Stimulated activated CD8-positive, alpha-beta memory T cell treated with anti-CD3 and anti-CD28 coated beads, Interleukin-4, amount 100 ng/mL, for 1 hour (primary cell): ENCODE measurements at places on chromosomes 3 and 15.

GRCh38 chr3:169596126-169596525 lies 67.4 kb downstream of the MECOM start:
- DNase-seq, result no peak

DNA sequence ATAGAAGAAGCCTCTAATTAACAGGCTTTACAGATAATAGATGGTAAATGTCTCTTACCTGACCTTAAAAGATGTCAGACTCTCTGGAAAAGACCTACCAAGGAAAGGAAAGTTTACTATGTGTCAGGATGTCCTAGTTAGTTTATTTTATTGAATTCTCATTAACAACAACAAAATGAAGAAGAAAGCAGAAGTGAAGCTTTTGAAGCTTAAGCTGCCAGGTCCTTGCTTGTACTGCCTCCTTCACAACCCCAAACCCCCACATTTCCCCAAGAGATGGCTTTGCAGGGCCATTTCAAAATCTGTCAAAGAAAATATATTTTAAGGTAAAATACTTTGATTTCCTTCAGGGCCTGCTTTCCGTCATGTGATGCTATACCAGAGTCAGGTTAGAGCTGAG lies 798.4 kb downstream of the TUSC7 start:
- DNase-seq, result no peak

DNA sequence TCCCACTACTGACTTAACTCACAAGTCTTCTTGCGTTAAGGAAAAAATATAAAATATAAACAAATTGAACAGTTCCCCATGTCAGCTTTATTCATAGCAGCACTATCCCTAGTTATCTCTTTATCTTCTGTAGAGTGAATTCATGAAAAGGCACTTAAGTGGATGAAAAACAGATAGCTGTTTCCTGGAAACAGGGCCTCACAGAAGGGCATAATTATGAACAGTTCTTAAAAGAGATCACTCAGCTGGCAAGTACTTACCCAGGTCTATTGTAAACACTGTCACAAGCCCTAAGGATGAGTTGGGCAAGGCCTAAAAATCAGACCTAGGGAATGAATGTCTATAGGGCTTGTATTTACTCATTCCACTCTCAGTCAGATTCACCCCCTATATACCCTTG lies 10.7 kb downstream of the MB21D2 start:
- DNase-seq, result no peak

- DNase-seq, result no peak
Observed at GRCh38 chr3:75176937-75177336, 487.2 kb upstream of the FRG2C start.

- no peak for DNase-seq
Observed at GRCh38 chr3:167978071-167978470, 117.7 kb downstream of the GOLIM4 start.

DNA sequence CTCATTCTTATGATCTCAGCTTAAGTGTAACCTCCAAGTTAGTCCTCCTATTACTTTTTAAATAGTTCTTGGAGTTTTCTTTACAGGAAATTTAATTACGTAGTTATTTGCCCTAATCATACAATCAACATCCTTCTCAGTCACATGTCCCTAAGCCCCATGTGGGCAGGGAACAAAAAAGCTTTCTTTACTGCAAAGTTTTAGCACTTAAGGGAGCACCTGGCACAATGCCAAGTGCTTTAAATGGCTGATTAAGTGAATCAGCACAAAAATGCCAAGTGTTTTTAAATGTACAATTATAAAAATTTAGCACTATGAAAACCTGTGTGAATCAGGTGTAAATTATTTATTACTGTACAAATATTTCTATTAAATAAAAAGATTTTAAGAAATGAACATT lies 445.3 kb downstream of the C3orf38 start:
- DNase-seq, result no peak

GRCh38 chr3:192026661-192027060 lies 565.7 kb downstream of the PYDC2 start:
- no peak for DNase-seq

DNA sequence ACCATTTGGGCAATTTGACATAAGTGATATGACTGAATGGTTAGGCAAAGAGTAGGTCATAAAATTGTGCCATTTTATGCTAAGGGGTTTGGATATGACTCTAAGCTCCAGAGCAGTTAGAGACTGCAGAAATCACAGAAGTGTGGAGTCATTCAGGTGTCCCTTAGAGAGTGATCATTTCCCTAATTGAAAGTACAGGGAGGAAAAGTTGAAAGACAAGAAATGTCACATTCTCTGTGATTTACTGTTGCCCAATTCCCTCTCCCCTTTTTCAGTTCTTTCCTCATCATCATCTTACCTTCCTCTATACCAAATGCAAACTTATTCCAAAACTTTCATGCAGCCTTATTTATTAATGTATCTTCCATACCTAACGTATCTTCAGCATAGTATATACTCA lies 2.7 kb upstream of the GOLGB1 start:
- DNase-seq, result no peak

DNA sequence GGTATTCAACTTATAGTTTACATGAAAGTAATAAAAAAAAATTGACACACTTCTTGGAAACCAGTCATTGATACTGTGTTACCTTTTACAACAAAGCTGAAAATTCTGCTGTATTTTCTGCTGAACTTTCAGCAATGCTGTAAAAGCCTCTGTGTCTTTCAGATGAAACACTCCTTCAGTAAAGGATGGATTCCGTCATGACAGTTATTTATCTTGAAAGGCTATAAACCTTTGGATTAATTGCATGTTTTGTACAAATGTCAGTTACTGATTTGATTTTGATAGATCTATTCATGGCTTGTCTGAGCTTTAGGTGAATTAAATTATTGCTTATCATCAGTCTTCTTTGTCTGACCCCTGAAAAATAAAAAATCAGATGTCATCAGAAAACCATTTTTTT lies 355.1 kb downstream of the NAALADL2 start:
- DNase-seq, result no peak

GRCh38 chr3:154050766-154051165 lies 70.4 kb upstream of the ARHGEF26 start:
- DNase-seq, result no peak

DNA sequence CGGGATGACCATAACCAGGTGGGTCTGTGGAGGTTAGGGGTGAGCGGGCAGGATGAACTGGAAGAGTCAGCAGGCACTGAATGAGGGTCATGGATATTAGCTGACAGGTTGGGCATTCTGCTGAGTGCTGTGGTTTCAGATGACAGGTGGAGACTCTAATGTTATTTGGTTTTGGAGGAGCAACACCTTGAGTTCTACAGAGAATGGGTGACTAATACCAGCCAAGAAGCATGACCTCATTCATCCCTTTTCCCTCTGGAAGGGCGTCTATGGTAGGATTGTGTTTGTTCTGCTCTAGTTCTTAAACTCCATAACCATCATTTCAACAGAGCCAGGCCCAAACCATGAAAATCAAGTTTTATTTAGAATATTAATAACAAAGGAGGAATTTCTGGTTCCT lies 550.7 kb upstream of the LMCD1 start:
- DNase-seq, result no peak

DNA sequence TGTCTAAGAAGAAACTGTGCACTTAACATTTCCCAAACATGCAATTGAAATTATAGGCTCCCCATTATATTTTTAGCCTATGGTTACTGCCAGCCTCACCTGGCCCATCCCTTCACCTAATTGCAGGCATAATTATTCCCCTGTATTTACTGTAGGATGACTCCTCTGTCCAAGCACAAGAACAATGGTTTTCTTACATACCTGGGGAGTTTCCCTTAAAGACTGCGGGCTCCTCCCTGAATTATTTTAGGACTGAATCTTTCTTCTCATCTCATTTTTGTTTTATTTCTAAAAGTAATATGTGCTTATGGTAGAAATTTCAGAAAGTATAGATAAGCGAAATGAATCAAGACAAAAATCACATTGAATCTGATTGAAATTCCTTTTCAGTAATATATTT lies 11.4 kb downstream of the TM4SF1 start:
- no peak for DNase-seq

GRCh38 chr3:40258555-40258954 lies 51.0 kb upstream of the EIF1B start:
- DNase-seq, result no peak

DNA sequence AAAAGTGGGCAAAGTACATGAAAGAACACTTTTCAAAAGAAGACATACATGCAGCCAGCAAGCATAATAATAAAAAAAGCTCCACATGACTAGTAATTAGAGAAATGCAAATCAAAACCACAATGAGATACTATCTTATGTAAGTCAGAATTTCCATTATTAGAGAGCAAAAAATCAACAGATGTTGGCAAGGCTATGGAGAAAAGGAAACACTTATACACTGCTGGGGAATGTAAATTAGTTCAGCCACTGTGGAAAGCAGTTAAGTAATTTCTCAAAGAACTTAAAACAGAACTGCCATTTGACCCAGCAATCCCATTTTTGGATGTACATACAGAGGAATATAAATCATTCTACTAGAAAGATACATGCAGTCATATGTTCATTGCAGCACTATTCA lies 360.7 kb downstream of the NSUN3 start:
- no peak for DNase-seq

DNA sequence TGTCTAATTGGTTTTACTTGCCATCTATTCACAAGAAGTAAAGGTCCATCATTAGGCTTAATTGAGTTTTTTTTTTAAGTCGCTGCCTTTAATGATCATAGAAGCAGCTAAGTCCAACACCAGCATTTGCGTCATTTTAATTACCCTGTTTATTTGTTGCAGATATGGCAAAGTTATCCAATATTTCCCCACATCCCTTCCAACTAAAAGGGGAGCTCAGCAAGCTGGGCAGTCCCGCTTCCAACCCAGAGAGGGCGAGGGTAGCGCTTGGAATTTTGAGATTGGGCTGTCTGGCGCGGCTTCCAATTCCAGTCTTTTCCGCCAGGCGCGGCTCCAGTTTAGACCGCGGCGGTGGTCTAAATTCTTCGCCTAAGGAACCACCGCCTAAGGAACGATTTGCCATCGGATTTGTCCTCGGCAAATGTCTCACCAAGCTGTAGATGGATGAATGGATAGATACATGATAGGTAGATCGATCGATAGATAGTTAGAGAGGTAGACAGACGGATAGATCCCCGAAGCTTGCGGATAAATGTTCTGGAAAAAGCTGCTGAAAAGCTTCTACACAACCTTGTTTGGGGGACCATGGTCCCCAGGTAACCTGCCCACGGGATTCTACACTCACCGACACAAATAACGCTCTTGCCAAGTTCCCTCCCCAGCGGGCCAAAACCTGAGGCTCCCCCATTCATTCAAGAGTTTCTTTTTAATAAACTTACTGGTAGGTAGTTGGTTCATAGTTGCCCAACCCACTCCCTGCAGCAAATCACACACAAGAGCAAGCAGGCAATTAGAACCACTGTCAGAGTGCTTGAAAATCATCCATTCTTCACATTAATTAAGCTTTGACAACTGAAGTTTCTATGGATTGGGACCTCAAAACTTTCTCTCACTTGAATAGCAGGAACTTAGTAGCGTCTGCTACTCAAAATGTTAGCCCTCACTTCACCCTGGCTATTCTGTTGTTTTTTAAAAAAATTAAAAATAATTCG lies 49.1 kb downstream of the ZIC4 start:
- DNase-seq, result no peak

GRCh38 chr15:67641453-67641852 lies 99.0 kb downstream of the MAP2K5 start:
- DNase-seq, result no peak

DNA sequence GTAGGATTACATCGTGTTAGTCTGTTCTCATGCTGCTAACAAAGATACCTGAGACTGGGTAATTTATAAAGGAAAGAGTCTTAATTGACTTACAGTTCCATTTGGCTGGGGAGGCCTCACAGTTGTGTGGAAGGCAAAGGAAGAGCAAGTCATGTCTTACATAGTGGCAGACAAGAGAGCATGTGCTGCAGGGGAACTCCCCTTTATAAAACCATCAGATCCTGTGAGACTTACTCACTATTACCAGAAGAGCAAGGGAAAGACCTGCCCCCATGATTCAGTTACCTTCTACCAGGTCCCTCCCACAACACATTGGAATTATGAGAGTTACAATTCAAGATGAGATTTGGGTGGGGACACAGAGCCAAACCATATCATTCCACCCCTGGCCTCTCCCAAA lies 3.4 kb downstream of the SLC25A26 start:
- no peak for DNase-seq

- no peak for DNase-seq
Observed at GRCh38 chr3:169579116-169579710, 84.3 kb downstream of the MECOM start.

- DNase-seq, result no peak
Observed at GRCh38 chr3:4772171-4772804, 206.9 kb upstream of the BHLHE40 start.

DNA sequence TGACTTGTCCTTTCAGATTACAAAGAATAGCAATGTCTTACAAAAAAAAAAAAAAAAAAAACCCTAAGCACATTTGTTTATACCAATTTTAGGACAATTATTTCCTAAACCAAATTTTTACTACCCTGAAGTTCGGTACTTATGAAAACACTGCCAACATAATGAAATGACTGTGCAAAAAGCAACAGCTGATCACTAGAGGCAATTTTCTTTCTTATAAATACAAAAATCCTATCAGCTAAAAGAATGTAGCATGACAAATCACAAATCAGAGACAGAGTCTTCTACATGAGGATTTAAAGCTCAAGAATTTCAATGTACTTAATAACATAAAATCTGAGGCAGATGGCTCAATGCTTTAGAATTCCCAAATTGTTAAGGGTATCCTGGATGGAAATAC lies 191.8 kb downstream of the MAGI1 start:
- DNase-seq, result no peak

DNA sequence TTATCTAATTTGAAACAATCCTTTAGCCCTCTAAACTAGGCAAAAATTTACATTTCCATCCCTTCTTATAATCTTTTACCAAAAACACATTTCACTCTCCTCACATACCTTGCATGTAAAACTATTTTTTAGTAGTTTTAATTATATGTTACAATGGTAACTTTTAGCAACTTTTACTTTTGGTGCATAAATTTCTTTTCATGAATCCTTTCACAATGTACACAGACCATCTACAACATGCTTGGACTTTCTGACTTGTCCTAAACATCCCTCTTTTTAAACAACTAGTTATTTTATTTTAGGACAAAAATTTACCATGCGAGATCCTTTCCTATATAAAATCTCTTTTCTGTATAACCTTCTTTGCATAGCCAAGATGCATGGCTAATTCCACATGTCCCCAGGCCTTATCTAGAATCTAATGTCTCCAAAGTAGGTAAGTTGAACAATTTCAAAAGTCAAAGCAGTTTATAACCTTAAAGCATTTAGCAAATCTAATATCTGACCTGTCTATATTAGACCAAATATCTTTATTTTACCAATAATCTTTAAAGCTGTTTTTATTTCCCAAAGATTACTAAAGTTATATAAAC lies 14.4 kb upstream of the ALDH1L1 start:
- DNase-seq, result no peak
